ENCODE measurements at places on chromosomes 11 and 22. TPM values are rescaled to one million over a fixed set of nuclear protein-coding genes. Genes with fewer than 3 reads are reported as not detected.

Gene OR2AG1
- not detected for total RNA-seq

Gene CDC42EP2
- 18.3 TPM for total RNA-seq

Gene TAF1D
- 316 TPM for total RNA-seq

Gene APOA4
- total RNA-seq = not detected

Gene MMP27
- not detected for total RNA-seq

Gene SLC22A8
- total RNA-seq = not detected

Gene OSBPL5
- total RNA-seq = 29.7 TPM

Gene MGAT3
- 1.3 TPM for total RNA-seq

Gene NLRP14
- under 0.01 TPM for total RNA-seq

Gene MLC1
- total RNA-seq = 2.8 TPM

Gene PHETA2
- total RNA-seq = 16.5 TPM

Gene TMEM151A
- under 0.01 TPM for total RNA-seq

Gene HORMAD2
- total RNA-seq = under 0.01 TPM

Gene MYO7A
- under 0.01 TPM for total RNA-seq
